ENCODE measurements at places on chromosomes 1 and 21.

GRCh38 chr1:104315823-104316222, 566.1 kb downstream of the AMY1C start:
- DNase-seq, result no peak

DNA sequence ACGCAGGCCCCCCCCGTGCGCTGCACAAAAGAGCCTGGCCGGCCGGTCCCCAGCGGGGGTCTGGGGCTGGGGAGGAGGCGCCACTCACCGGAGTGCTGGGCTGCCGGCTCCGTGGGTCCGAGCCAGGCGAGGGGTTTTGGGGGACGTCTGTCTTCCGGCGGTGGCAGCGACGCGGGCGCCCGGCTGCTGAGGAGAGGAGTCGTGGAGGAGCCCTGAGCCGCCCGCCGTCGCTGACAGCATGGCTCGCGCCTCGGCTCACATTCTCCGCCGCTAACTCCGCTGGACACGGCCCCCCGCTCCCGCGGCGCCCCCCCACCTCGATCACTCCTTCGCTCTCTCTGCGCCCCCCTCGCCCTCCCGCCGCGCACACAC, 649 bp downstream of the AHDC1 start:
- no peak for DNase-seq

- no peak for DNase-seq
Observed at GRCh38 chr1:58438468-58438867, 108.1 kb downstream of the OMA1 start.

DNA sequence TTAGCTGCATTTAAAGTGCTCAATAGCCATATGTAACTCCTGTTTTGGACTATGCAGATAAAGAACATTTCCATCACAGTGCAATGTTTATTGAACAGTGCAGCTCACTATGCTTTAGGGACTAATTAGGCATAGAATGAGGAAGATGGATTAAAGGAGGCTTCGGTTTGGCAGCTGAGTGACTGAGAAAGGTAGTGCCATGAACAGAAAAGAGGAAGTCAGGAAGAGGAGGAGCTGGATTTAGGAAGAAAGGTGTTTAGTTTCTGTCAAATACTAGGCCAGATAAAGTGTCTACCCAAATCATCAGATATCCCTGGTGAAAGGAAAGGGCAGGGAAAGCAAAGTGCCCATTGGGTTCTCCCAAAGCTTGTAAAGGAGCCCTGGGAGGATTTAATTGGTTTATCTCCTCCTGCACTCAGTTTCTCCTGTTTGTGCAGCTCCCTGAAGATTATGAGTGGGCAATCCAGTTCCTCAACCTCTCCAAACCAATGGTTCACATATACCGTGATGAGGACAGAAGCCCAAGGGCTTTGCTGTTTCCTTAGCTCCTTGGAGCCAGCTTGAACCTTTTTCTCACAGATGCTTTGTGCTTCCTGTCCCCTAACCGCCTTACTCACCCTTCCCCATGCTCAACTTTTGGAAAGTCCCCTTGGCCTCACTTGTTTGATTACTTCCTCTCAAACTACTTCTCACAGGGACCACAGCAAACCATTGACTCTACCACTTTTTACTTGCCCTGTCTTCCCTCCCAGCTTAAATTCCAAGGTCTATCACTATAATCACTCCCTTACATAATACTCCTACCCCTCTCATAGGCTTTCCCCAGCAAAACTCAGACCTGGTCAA, 3.5 kb upstream of the RAP1A start:
- DNase-seq, result peak; percentile 62

- no peak for DNase-seq
Observed at GRCh38 chr21:44557491-44558328, 885 bp downstream of the KRTAP10-3 start.

- DNase-seq, result no peak
Observed at GRCh38 chr1:27346991-27347624, 5.3 kb downstream of the SYTL1 start.

GRCh38 chr1:168138134-168138533, 1.4 kb upstream of the GPR161 start:
- DNase-seq, result no peak

DNA sequence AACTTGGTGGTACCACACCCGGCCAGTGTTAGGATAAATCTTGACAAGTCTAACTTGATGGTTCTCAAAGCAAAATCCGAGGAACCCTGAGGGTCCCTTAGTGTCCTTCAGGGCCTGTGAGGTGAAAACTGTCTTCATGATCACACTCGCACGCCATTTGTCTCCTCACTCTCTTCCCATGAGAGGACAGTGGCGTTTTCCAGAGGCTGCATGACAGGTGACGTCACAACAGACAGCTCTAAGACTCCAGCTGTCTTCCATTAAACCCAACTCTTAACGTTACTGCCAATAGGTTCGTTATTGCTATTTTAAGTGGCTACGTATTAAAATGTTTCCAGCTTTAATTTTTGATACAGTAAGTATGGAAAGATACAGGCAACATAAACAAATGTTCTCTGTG, 13.8 kb downstream of the CFAP74 start:
- DNase-seq, result no peak

DNA sequence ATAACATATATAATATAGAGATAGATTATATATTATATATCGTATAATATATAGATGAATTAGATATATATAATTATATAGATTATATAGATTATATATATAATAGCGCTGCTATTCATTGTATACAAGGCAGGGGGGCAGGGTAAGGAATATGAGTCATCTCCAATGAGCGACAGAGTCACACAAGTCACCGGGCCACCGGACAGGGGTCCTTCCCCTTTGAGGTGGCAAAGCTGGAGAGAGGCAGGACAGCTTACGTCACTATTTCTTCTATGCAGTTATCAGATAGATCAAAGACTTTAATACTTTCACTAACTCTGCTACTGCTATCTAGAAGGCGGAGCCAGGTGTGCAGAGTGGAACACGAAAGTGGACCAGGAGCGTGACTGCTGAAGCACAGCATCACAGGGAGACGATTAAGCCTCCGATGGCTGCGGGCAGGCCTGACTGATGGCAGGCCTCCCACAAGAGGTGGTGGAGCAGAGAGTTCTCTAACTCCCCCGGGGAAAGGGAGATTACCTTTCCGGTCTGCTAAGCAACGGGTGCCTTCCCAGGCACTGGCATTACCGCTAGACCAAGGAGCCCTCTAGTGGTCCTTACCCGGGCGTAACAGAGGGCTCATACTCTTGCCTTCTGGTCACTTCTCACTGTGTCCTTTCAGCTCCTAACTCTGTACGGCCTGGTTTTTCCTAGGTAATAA, 2154.7 kb downstream of the MRPL39 start:
- DNase-seq, result no peak

DNA sequence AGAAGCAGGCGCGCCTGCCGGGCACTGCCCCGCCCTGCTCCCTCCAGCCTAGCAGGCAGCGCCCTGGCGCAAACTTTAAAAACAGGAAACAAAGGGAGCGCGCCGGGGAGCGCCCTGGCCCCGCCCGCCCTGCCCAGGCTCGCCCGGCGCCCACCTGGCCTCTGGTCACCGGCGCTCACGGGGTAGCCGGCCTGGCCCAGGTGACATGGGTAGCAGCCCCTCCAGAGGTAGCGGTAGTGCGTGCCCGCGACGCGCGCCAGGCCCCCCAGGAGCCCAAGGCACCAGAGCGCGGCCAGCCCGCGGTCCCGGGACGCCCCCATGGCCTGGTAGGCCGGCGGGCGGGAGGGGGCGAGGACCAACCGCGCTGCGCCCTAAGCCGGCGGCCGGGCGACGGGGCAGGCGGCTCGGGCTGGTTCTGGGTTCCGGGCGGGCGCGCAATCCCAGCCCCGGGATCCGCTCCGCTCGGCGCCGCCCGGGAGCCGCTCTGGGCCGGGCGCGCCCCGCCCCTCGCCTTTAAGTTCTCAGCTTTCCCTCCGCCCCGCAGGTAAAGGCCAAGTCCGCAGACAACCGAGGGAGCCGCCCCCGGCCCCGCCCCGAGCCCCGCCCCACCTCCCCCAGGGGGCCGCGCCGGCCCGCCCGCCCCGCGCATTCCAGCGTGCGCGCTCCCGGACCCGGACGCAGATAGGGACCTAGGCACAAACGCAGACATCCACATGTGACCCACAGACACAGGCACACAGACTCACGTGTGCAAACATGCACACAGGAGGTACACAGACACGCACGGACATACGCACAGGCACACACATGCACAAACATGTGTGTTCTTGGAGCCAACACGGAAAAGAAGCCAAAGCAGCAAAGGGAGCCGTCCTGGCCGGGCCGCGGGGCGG, 76.7 kb downstream of the ARHGEF16 start:
- peak; percentile 96 for DNase-seq

GRCh38 chr1:186976700-186977099, 148.0 kb downstream of the PLA2G4A start:
- DNase-seq, result no peak

- DNase-seq, result no peak
Observed at GRCh38 chr1:161501234-161501633, 4.0 kb upstream of the FCGR2A start.

- no peak for DNase-seq
Observed at GRCh38 chr1:80250573-80251168, 1244.1 kb upstream of the ADGRL4 start.

- DNase-seq, result peak; percentile 53
Observed at GRCh38 chr1:15994590-15995351, 9.3 kb upstream of the SRARP start.

DNA sequence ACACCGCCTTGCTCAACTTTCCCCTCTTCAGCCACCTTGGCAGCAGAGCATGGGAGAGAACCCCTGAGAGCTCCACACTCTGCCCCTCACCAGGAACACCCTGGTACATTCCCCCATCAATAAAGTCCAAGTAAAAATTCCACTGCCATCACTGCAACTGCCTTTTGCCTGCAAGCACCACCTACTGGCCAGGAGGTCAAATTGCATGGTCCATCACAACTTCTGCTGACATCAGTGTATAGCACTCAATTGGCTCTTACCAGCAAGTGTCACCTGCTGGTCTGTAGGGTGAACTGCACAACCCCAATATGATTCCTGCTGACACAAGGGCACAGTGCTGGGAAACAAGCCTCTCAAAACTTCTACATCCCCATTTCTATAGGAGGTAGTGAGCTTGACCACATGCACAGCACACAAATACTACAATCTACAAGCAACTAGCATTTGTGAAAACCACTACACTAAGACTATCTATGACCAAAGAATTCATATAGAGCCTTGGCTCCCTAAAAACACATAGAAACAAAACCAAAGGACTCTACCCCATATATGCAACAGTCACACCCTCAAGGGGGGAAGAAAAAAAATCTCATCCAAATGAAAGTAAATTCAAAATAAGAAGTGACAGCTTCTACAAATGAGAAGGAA, 69.2 kb downstream of the FASLG start:
- DNase-seq, result peak; percentile 45

DNA sequence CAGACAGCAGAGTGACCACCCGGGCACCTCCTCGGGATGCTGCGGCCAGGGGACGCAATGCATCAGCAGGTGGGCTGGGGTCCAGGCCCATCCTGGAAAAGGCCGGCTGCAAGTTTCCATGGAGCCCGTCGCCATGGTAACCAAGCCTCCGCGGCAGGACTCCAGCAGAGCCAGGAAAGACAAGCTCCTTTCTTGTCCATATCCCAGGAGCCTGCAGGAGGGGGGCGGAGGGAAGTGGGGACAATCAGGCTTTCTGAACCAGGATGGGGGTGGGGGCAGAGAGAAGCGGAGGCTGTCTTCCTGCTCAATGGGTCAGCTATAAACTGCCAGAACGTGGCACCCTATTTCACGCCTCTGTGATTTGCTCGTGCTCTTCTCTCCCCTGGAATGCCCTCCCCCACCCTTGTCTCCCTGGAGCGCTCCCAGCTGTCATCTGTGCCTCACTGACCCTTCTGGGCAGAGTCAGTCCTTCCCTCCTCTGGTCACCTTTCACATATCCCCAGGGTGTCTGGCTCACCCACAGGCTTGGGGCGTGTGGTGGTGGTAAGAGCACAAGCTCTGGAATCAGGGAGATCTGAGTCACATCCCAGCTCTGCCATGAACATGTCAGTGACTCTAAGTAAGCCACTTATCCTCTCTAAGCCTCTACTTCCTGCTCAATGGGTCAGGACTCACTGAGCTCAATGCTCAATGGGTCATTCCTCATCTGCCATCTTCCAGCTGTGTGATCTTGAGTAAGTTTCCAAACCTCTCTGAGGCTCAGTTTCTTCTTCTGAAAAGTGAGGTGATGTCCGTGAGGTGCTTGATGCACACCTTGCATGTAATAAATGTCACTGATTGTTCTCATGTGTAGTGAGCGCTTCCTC, 58.9 kb upstream of the LAPTM5 start:
- DNase-seq, result no peak

- no peak for DNase-seq
Observed at GRCh38 chr1:246875041-246876026, 56.4 kb downstream of the AHCTF1 start.

GRCh38 chr1:201310251-201310985, 27.1 kb downstream of the PKP1 start:
- DNase-seq, result no peak

DNA sequence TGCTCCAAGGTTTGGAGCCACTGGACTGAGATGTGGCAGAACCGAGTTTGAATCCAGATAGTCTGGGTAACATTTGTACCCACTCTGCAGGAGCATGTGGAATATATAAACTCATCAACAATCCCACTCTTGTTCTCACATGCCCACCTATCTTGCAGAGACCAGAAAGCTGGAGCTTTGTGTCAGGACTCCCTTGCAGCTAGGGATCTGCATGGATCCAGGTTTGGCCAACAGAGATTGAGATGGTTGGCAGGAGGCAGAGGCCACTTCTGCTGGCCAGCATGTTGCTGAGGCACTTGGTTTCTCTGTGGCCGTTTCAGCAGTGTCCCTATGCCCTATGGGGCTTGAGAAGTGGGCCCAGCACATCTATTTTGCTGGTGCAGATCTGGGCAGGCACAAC, 208.3 kb downstream of the KAZN start:
- no peak for DNase-seq

GRCh38 chr1:236688705-236689104, 2.4 kb downstream of the ACTN2 start:
- no peak for DNase-seq

GRCh38 chr1:38852780-38853179, 6.8 kb downstream of the RRAGC start:
- no peak for DNase-seq

- DNase-seq, result no peak
Observed at GRCh38 chr1:39395357-39395831, 96.0 kb upstream of the BMP8A start.

GRCh38 chr1:119885903-119886783, 10.2 kb downstream of the ADAM30 start:
- DNase-seq, result peak; percentile 64

GRCh38 chr1:170513138-170513537, 18.8 kb upstream of the GORAB start:
- no peak for DNase-seq

DNA sequence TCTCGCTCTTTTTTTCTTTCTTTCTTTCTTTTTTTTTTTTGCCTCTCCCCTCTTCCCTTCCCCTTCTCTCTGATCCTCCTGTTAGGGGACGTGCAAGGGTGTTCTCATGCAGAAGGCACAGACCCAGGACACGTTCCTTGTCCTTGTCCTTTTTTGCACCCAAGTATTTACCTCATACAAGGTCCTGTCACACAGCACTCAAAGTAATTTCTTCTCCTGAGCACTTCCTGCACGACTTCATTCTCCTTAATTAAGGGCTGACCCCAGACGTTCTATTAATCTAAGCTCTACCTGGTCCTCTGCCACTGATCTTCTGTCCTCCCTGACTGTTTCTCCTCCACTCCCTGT, 424 bp upstream of the PCNX2 start:
- DNase-seq, result no peak

Measured in CD4-positive, alpha-beta T cell treated with Interleukin-17A for 4 hours (primary cell).